Right cardiac atrium (tissue), 5 donors: ENCODE measurements at places on chromosomes 7 and 10. TPM values are rescaled to one million over a fixed set of nuclear protein-coding genes. Genes with fewer than 3 reads are reported as not detected.

DNA sequence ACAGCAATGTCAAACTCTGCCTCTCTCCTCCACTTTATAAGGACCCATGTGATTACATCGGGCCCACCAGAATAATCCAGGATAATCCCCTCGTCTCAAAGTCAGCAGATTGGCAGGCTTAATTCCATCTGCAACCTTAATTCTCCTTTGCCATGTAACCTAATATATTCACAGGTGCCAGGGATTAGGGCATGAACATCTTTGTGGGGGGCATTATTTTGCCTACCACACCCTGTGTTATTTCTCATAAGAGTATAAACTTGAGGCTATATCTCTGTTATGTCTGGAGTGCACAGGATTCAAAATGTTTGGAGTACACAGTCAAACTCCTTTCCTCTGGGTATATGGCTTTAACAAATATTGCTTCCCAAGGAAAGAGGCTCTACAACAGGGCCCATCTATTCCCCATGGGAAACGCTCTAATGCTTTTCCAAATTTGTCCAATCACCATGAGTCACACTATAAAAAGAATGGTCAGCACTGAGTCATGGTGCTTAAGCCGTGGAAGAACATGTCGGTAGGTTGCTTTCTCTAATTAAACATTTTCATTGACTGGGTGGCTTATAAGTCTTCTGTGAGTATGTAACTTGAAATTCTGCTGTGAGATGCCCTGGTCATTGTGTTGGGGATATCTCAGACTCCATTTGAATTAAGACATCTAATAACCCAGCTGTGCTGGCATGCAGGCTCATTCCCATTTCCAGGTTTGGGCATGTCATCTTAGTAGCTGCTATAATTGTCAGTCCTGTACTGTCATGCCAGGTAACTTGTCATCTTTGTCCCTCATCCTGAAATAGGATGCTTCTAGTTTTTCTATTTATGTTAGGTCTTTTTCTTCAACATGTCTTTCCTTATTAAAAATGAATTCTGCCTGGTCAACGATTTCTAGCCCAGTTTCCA lies 11.5 kb upstream of the AKR1B10 start:
- no peak for DNase-seq

GRCh38 chr10:102198027-102198426 lies 28.1 kb upstream of the ELOVL3 start:
- DNase-seq: no peak

GRCh38 chr10:13439313-13440184 lies 89.3 kb downstream of the BEND7 start:
- peak; percentile 60 for DNase-seq

- no peak for DNase-seq
These were observed 6.9 kb downstream of the SERPINE1 start for GRCh38 chr7:101133621-101134398.

- DNase-seq: no peak
These were observed 10.3 kb upstream of the ADARB2 start for GRCh38 chr10:1747590-1748157.

- DNase-seq: no peak
These were observed 296.2 kb upstream of the SMIM30 start for GRCh38 chr7:113414401-113415035.

DNA sequence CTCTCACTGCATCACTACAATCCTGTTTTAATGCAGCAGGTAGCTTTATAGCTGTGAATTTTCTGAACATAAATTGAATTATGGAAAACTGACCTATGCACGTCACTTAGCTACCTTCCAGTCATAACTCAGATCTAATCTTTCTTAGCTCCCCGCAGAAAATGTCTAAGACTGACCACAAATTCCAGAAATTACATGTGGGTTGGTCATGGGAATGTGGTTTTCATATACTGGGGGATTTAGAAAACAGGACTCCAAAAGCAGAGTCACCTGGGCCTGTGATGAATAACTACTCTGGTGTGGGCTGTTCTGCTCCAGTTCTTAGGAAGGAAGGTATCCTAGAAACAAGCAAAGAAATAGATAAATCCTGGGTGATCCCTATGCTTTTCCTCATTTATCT lies 178.4 kb upstream of the LRRTM3 start:
- DNase-seq: no peak

DNA sequence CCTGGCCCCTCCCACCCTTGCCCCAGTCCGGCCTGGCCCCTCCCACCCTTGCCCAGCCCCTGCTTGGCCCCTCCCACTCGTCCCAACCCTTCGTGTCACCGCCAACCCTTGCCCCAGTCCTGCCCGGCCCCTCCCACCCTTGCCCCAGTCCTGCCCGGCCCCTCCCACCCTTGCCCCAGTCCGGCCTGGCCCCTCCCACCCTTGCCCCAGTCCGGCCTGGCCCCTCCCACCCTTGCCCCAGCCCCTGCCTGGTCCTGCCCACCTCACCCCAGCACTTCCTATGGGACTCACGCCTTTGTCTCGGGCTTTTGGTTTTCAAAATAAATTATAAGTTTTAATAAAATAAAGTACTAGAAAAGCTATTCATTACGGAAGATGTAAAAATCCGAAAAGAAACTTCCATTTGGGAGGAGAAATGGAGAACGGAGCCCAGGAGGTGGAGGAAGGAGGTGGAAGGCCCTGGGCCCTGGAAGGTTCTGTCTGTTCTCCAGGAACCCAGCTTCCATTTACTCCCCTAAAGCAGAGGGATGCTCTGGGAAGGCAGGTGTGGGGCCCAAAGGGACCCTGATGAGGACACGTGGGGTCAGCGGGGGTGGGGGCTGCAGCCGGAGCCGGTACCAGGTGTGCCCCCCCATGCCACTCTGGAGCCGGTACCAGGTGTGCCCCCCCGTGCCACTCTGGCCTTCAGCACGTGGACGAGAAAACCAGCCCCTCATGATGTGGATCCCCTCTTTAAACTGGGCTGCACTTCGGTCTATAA lies 52.2 kb downstream of the PWWP2B start:
- DNase-seq: peak; percentile 78

- no peak for DNase-seq
These were observed 1.8 kb upstream of the TTYH3 start for GRCh38 chr7:2629746-2630681.

- no peak for DNase-seq
These were observed 18.0 kb downstream of the RNLS start for GRCh38 chr10:88565072-88565471.

GRCh38 chr7:138755331-138755747 lies 42.5 kb upstream of the TMEM213 start:
- DNase-seq: no peak

DNA sequence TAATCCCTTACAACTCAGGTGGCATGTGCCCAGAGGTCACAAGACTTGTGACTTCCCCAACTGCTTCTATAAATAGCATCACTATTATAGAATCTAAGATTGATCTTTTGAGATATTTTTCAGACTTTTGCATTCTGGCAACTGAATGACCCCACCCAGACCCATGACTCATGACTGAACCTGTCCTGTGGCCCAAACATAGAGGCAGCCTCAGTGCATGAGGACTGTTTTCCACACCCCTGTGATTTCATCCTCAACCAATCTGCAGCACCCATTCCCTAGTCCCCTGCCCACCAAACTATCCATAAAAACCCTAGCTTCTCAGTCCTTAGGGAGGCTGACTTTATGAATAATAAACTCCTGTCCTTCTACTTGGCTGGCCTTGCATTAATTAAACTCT lies 84.5 kb downstream of the MICU1 start:
- DNase-seq: no peak

- DNase-seq: no peak
These were observed 41.5 kb downstream of the PSPH start for GRCh38 chr7:56009695-56010094.

- no peak for DNase-seq
These were observed 136.9 kb downstream of the SLIT1 start for GRCh38 chr10:97048649-97049427.

DNA sequence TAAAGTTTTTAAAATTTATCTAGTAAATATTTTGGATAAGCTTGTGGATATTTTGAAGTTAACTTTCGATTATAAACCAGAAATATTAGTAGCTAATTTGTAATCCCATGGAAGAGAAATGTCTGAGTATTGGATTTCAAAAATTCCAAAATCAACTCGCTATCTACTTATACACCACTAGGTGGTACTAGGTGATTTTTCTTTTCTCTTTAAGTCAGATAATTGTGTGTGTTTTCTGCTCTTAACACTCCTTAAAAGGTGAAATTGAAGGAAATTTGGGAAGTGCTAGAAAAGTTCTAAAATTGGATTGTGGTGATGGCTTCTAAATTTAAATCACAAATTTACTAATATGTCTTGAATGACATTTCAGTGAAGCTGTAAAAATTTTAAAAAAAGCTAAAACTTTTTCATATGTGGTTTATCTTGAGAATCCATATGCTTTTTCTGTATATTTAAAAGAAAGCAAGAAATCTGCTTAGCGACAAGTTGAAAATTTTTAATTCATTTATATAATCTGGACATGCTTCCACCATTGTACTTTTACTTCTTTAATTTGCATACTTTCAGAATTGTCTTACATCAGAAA lies 90.2 kb downstream of the IPMK start:
- no peak for DNase-seq

- peak; percentile 82 for DNase-seq
These were observed 1.3 kb downstream of the FGFR2 start for GRCh38 chr10:121596689-121597503.

- no peak for DNase-seq
These were observed 46.0 kb downstream of the RNF133 start for GRCh38 chr7:122652876-122653275.

DNA sequence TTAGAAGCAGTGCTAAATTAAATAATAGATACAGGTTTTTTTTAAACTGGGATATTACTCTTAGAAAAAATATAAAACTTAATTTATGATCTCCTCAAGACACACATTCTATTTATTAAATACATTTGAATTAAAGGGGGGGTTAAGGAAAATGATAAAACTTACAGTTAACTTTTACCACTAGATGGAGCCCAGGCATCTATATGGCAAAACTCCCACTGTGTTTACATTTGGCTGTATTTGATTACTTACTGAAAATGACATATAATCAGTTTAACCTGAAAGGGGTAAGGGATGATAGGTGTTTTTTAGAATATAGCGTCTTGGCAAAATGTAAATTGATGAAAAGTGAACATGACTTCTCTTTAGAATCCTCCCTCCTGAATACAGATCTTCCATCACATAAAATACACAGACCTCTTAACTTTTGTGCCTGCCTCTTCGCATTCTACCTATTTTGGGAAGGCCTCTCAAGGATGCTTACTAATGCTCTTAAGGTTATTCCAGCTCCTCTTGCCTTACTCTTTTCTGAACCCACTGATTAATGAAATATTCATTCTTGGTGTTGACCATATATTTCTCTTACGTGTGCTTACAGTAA lies 235.7 kb downstream of the AGMO start:
- no peak for DNase-seq

GRCh38 chr10:132939957-132940790 lies 2.2 kb downstream of the CFAP46 start:
- DNase-seq: no peak

GRCh38 chr10:13121500-13121854 lies 21.5 kb downstream of the OPTN start:
- DNase-seq: no peak

- DNase-seq: no peak
These were observed 72.5 kb upstream of the IGFBP3 start for GRCh38 chr7:45993621-45994020.

DNA sequence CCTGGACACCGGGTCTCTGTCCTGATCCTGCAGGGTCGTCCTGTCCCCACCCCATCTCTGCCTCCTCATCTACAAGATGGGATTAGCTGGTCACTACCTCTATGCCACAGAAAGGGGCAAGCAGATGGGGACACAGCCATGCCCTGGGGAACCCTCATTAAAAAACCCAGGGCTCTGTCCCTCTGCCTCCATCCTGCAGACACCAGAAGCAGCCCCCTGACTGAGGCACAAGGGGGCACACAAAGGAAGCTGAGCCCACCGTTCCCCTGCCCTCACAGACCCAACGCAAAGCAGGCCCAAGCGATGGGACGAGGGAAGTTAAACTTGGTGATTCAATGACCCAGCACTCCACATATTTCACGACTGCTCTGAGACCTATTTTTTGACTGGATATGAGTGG lies 142.4 kb downstream of the TCERG1L start:
- no peak for DNase-seq

- no peak for DNase-seq
These were observed 111.3 kb downstream of the POU6F2 start for GRCh38 chr7:39088730-39089593.

GRCh38 chr10:49173201-49173772 lies 14.9 kb downstream of the TMEM273 start:
- no peak for DNase-seq

DNA sequence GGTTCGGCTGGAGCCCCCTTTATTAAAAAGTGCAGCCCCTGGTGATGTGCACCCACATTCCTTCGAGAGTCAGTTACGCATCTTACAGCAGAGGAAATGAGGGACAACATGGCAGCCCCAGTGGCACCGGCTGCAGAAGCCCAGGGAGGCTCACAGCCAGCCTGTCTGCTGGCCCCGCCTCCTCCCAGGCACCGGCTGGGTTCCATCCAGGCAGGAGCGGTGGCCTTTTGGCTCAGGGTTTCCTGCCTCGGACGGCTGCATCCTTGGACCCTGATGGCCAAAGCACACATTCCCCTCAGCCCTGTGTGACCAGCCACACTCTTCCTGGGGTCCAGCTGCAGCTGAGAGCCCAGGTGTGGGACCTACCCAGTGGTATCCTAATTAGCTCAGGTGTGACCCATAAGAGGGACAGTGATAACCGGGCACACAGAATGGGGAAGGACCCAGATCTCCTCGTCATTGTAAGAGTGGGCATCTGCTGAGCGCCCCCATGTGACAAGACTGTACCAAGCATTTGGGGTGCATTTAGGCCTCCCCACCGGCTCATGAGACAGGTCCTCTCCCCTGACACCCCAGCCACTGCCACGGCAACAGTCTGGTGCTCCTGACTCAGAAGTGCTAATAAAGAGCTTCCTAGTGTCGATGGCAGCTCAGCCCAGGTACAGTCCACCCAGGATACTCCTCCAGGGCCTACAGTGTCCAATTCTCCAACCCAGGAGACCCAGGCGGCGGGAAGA lies 63.3 kb upstream of the CHST15 start:
- peak; percentile 75 for DNase-seq

NEBL gene
- 628 TPM for total RNA-seq

TUBAL3 gene
- total RNA-seq: 1.7 TPM

KLF14 gene
- 0.17 TPM for total RNA-seq

WAPL gene
- 26.7 TPM for total RNA-seq

SORBS1 gene
- total RNA-seq: 347 TPM

CRYGN gene
- not detected for total RNA-seq

OR6V1 gene
- total RNA-seq: not detected

PBLD gene
- 5.0 TPM for total RNA-seq

KRIT1 gene
- 38.2 TPM for total RNA-seq

NKX2-3 gene
- not detected for total RNA-seq

AKR1D1 gene
- total RNA-seq: not detected

GLI3 gene
- total RNA-seq: 3.1 TPM

MSS51 gene
- total RNA-seq: 1.2 TPM

ASB10 gene
- total RNA-seq: 17.2 TPM

LBX1 gene
- total RNA-seq: not detected

SFRP4 gene
- 3.8 TPM for total RNA-seq

SPDYE1 gene
- total RNA-seq: not detected
